ENCODE measurements at places on chromosomes 2 and 18.

DNA sequence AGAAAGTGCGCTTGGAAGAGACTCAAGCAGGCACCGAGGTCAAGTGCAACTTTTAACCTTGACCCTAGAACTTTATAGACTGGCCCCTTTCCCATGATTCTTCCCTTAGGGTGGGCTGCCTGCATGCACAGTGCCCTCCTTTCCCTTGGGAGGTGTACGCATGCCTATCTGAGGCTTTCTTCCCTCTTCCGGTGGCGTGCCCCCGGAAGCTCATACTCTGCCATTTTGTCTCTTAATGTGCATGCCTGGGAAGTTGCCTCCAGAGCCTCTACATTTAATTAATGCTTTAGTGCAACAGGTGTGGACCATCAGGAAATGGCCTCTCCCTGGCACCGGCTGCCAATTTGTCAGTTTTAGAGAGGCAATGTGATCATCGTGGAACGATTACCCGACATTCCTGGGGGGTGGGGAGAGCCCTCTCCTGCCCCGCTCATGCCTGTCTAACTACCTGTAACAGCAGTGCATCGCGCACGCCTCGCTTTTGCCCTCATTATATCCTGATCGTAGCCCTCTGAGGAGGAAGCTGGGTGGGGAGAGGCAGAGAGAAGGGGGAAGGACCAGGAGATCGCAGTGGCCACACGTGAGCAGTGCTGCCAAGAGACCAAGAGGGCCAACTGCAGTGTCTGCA is 194.8 kb downstream of the TFCP2L1 start:
- DNase-seq, result no peak

DNA sequence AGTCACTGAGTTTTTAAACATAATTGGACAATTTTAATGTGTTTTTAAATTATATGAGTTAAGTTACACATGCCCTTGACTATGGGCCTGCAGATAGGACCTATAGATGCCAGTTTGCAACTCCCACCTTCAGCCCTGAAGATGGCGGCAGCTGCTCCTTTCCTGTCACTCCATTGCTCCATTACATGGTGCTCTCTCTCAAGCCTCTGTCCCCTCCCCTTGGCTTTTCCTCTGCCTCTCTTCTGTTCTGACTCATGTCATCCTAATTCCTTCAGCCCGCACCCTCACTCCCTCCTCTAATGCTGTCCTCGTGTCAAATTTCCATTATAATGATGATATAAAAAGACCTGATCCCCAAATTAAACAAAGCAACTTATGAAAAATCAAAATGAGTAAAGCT is 133.7 kb upstream of the HNRNPA3 start:
- no peak for DNase-seq

GRCh38 chr2:182824767-182825158 is 41.7 kb downstream of the FRZB start:
- DNase-seq, result no peak

DNA sequence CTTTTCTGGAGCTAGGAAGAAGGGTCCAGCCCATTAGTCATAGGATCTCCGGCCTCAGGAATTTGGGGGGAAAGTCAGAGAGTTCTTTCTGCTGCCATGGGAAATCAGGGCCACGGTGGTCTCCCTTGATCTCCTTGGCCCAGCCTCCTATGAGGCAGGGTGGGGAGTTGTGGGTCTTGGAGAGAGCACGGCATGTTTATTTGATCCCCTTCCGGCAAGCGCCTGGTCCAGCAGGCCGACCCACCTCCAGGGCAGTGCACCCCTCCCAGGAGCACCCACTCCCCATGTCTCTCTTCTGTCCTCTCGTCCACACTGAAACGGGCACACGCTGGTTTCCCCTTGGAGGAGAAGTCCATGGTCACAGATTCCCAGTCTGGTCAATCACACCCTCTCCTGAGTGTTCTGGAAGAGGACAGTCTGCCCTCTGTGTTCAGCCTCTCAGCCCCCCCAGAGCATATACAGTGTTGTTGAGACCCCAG is 464.6 kb upstream of the HS6ST1 start:
- peak; percentile 18 for DNase-seq

DNA sequence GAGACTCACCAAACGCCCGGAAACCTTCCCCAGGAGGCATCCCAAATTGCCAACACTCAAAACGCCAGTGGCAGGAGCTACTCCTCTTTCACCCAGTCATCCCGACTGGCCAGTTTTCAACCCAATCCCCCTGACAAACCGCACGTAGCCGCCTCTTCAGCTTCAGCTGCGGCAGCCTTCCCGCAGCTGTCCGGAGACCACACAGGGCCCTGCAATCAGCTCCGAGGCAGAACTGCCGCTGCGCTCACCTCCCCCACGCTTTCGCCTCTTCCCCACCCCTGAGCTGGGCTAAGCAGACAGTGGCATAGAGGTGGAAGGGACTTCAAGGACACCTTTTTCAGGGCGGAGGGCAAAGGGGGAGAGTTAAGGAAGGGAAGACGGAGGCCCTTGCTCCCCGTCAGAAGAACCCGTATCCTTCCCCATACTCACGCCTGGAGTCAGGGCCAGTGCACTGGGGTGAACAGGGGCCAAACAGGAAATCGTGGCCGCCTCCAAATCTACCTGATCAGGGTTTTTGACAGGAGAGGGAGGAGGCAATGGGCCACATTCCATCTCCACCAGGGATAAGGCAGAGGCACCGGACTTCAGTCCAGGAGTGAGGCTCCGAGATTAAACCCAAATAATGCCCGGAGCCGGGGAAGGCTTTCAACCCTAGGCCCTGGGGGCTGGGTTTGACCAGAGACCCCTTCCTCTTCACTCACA is 16.9 kb downstream of the CYP26B1 start:
- peak; percentile 49 for DNase-seq

DNA sequence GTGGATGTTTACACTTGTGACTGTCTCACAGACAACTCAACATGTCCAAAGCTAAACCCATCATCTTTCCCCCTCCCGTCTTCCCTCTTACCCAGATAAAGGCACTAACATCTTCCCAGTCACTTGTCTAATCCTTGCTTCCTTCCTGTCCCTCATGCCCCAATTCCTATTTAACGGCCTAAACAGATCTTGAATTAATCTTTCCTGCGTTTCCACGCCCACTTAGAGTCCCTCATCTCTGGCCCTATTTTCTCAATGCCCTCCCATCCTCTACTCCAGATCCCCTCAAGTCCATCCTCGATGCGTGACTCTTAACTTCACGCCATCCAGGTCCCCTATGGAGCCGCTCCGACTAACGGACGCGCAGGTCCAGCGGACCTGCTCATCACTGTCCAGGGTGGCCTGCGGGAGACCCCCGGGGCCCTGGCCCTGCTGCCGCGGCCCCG is 682 bp upstream of the SCLY start:
- no peak for DNase-seq

GRCh38 chr2:69615078-69615625 is 28.4 kb downstream of the AAK1 start:
- no peak for DNase-seq

- DNase-seq, result no peak
These were observed 185.8 kb upstream of the ARL4C start for GRCh38 chr2:234682492-234683228.

DNA sequence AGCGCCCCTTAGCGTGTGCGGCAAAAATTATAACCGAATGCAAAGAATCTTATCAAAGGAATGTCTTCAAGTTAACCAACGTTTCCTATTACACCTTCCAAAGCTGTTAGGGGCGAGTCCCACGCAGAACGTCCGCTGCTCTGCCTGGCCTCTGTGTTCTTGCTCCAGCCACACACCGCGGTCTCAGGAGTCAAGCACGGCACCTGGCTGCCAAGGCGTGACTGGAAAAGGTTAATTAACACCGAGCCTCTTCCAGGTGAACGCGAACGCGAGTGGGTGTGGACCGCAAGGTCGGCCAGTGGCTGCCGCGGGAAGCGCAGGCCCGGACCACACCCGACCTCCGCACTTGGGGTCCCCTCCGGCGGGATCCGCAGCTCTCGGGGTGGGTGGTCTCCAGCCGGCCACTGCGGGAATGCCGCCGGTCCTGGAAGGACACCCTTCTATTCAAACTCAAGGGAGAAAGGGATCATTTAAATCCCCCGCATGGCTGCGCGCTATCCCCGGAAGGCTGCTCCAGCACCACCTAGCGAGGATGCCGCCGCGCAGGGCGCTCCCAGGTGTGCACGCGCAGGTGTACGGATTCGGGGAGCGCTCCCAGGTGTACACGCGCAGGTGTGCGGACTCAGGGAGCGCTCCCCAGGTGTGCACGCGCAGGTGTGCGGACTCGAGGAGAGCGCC is 830 bp downstream of the CYB5A start:
- DNase-seq, result peak; percentile 68

- no peak for DNase-seq
These were observed 99.5 kb downstream of the MAIP1 start for GRCh38 chr2:200054681-200055468.

All from sciatic nerve (tissue), 2 donors.